ENCODE measurements at places on chromosomes 1 and 21.

DNA sequence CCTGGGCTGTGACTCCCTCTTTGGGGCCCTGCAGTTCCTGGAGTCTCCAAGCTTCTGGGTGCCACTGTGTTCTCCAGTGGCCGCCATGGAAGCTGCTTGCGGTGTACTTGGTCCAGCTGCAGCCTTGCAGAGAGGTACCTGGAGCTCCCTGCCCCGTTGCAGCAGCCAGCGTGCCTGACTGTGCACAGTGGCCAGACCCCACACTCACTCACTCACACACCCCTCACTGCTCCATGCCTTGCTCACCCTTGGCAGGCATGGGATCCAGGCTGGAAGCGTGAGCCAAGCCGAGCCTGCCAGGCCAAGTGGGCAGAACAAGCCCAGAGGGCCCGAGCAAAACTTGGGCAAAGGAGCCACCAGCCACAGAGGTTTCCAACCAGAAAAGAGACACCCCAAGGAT lies 43.0 kb downstream of the MATN1 start:
- DNase-seq: no peak

DNA sequence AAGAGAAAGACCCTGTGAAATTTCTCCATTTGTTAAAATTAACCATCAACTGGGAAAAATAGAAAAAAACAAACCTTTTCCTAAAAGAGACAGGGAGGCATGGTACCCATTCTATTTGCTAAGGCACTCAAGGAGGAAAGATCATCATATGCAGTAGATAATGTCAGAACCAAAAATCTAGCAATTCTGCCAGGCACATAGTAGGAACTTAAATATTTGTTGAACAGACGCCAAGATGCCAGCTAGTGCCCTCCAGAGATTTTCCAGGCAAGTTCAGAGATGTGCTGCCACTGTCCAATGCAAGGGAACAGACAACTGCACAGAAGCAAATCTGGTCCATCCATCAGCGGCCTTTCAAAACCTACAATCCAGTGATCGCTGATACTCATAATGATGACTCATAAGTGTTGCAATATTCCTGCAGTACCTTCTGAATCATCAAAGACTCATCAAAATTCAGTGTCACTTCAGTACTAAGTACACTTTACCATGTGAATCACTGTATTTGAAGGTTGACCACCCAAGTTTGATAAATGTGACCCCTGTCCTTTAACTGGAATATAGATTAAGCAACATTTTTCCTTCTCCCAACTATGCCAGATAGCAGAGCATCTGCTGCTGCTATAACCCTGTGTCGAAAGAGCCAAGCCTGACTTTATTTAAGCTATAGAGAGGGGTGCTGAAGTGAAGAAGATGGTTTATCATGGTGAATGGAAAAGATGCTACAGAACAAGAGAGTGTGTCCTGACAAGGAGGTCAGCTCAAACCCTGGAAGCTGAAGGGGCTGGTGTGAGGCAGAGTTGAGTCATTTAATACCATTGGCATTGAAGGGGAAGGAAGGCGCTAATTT lies 99.1 kb downstream of the MT1HL1 start:
- DNase-seq: no peak

GRCh38 chr1:167638064-167638463 lies 8.0 kb downstream of the RCSD1 start:
- no peak for DNase-seq

DNA sequence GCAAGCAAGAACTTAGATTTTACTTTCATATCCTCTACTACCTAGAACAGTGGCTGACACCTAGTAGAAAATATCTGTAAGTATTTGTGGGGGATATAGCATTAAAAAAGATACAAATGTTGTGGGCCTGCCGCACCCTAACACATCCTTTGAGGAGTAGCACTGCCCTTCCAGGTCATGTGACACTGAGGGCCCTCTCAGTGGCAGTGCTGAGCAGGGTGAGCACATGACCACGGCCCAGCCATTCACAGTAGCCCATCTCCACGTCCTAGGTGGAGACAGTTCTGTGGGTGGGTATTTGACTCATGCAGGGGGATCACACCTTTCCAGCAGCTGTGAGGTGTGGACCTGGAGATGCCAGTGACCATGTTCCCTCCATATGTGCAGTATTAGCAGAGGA lies 108.9 kb downstream of the OMA1 start:
- DNase-seq: no peak

- no peak for DNase-seq
Observed at GRCh38 chr21:38376235-38376634, 119.4 kb downstream of the KCNJ15 start.

DNA sequence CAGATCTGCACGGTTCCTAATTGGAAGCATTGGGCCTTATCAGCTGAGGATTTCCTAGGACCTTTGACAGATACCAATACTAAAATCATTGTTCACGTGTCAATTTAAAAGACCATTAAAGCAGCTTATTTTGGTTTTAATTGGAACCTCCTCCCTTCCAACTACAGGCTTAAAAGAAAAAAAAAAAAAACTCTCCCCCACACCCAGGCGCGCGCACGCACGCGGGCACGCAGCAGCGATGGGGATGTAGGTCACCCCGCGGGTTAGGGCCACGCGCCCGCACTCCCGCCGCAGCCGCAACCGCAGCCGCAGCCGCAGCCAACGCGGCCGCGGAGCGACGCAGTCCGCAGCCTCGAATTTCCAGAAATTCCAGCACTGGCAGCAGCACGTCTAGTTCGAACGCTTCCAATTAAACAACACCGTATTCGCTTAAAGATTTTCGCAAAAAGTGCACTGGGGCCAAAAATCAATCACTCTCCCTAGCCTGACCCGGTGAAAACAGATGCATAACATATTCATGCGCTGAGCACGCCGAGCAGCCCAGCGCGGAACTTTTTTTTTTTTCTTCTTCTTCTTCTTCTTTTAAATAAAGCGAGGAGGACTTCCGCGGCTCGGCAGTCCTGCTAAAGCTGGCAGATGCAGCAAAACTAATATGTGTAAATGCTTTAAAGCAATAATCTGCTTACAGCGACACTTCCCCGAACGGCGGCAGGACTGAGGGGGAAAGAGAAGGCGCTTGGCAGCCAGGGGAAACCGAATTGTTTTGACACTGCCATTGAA lies 13.3 kb upstream of the BARHL2 start:
- no peak for DNase-seq

DNA sequence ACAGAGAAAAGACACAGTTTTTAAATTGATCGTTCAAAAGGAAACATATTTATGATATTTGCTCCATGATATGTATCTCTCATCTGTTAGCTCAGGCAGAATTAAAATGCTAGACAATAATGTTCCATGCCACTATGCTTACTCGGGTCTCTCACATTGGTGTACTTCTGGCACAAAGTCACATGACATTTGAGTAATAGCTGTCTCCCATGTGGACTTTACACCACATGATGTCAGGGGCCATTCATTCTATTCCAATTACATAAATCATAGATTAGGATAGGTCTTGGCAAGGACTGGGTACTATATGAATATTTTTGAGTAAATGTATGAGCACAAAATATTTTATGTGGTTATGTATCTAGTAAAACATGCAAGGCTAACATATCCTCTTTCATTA lies 648.4 kb downstream of the PLA2G4A start:
- DNase-seq: no peak

DNA sequence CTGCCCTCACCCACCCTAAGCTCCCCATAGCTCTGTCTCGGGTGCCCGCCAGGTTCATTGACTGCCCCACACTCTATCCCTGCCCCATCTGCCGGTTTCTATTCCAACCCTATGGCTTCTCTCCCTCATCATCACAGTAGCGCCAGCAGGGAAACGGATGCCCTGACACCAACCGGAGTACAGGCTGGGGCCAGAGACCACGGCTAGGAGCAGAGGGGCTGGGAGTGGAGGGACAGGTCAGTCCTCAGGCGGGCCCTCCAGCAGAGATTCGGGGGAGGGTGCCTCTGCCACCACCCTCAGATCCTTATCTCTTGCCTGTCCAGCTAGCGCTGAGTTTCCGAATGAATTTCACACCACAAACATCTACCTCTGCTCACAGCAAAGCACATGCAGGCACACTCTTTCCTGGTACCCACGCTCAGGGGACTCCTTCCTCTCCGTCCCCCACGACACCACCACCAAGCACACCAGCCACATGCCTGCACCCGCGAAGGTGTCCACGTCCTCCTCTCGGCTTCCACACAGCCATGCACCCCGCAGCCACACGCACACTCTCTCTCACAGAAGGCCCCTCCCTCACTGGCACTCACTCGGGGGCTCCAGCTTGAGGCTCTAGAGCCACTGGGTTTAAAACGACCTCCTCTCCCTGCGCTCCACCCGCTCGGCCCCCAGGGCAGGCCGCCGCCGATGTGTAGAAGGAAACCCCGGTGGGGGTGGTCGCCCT lies 7.2 kb downstream of the TAL1 start:
- DNase-seq: no peak

DNA sequence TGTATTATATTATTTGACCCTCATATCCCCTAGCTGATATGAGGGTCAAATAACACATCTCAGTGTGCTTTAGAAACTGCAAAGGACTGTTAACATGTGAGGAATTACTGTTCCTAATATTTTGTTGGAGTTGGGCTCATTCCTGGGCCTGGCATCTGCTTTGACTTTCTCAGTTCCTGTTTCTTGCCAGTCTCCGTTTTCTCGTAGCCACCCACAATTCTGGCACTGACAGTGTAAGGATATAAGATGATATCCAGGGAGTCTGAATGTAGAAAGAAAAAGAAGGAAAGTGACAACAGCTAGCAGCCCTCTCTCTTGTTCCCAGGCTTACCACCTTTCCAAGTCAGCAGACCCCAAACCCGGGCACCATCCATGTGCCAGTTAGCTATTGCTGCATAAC lies 54.4 kb upstream of the SCMH1 start:
- no peak for DNase-seq

- no peak for DNase-seq
Observed at GRCh38 chr21:15241997-15242736, 177.4 kb upstream of the NRIP1 start.

DNA sequence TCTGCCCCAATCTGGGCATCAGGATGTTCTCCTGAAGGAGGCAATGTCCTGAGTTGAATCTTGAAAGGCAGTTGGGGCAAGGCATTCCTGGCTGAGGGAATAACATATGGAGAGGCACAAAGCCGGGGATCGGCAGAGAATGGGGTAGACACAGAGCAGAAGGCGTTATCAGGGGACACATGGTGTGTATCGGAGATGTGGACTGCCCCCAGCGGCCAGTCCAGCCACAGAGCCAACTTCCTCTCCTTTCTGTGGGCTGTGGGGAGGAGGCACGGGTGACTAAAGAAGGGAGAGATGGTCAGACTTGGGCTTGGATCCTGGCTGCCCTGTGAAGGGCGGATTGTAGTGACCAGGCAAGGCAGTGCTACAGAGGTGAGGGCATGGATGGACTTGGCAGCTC lies 32.1 kb downstream of the FOXD2 start:
- no peak for DNase-seq

DNA sequence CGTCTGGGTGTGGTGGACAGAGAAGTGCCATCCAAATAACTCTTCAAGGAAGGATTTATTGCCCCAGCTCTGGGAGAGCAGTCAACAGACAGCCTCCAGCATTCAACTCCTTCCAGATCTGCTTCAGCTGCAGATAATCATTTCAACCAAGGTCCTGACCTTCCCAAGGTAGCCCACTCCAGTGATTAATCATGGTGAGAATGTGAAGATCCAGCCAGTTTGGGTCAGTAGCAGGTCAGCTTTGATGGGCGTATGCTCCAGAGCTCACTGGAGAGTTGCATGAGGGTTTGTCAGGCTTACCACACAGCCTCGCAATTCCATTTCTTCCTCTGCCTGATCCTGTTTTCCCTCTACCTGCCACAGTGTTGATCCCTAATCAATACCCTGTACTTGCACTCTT lies 214.5 kb upstream of the ZRANB2 start:
- DNase-seq: no peak

GRCh38 chr1:5448486-5448885 lies 543.7 kb downstream of the NPHP4 start:
- DNase-seq: peak; percentile 5

GRCh38 chr1:220031287-220031686 lies 15.0 kb downstream of the EPRS1 start:
- no peak for DNase-seq

DNA sequence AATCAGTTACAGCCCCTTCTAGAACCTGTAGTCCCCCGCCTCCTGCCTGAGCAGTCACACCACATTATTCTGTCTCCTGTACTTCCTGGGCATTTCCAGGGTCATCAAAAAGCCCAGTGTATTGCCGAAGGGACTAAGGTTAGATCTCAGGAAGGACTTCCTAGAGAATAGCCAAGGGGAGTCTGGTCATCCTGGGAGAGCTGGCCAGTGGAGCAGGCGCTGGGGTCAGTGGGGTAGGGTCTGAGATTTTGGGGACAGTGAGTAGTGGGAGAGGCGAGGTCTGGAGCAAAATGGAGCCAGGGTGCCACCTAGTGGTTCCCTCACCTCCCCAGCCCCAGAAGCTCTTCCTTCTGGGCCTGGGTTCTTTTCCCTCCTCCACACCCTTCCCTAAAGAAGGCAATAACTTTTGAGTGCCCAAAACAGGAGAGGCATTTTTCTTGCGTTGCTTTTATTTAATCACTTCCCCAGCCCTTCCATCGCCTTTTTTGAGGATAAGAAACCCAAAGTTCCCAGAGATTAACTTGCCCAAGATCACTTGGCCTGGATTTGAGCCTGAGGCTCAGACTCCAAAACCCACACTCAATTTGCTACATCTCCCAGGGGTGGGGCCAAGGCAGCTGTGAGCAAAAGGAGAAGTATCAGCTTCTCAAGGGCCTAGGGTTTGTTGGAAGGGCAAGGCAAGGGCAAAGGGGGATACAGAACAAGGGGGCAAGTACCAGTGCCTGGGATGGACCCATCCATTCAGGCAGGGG lies 7.3 kb upstream of the PMVK start:
- no peak for DNase-seq

GRCh38 chr1:77222496-77222895 lies 3.3 kb upstream of the PIGK start:
- DNase-seq: no peak

DNA sequence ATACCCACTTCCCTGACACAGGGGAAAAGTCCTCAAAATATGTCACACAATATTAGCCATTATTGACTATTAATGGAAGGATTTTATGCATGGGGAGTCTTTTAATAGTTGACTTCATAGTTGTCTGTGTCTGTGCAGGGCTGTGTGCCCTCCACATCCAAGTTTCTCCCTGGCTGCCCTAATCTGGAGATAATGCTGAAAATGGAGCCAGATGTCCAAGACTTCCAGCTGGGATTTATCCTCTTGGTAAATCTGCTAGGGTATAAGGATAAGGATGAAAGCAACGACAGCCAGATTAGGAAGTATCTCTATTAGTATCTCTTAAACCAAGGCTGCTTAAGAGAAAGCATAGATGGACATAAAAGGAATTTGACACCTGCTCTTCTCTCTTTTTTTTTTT lies 42.1 kb downstream of the CDK18 start:
- DNase-seq: no peak

GRCh38 chr21:28818663-28819278 lies 173.9 kb downstream of the LTN1 start:
- DNase-seq: no peak

Measured in mucosa of descending colon (tissue), 3 donors.